Endothelial cell of umbilical vein (primary cell): ENCODE measurements at places on chromosomes 16 and 17.
A peak's percentile ranks its signal among the peaks of the same experiment; 100 is the strongest.

DNA sequence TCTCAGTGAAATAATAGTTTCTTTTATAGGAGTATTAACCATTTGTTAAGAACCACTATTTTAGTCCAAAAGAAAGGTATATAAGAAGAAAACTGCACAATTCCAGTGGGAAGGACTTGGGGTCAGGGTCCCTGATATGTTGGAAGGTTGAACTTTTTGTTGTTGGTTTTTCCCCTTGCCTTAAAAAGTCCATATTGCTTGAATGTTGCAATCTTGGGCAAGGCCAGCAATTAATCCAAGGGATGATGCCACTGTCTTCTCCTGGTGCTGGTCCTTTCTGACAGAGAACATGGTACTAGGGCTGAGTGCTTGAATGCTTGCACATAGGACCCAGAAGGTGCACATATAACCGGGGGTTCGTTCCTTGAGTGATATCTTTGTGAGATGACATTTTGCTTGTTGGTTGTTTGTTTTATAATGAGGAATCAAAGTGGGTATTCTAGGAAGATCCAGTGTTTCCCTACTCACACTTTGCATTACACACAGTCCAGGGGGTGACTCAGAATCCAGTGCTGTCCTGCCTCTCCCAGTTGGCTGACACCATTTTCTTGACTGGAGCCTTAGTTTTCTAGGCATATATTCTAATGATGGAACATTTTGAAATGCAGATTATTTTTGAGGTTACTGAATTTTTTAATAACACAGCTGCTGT lies 54.9 kb downstream of the SIAH1 start:
- no peak overlapping the region for H3K27ac ChIP-seq
- H3K4me1 ChIP-seq: peaks cover 2% of the 10 kb centered on the region
- H3K27me3 ChIP-seq: no peaks in the 10 kb centered on the region
- no peak for DNase-seq

DNA sequence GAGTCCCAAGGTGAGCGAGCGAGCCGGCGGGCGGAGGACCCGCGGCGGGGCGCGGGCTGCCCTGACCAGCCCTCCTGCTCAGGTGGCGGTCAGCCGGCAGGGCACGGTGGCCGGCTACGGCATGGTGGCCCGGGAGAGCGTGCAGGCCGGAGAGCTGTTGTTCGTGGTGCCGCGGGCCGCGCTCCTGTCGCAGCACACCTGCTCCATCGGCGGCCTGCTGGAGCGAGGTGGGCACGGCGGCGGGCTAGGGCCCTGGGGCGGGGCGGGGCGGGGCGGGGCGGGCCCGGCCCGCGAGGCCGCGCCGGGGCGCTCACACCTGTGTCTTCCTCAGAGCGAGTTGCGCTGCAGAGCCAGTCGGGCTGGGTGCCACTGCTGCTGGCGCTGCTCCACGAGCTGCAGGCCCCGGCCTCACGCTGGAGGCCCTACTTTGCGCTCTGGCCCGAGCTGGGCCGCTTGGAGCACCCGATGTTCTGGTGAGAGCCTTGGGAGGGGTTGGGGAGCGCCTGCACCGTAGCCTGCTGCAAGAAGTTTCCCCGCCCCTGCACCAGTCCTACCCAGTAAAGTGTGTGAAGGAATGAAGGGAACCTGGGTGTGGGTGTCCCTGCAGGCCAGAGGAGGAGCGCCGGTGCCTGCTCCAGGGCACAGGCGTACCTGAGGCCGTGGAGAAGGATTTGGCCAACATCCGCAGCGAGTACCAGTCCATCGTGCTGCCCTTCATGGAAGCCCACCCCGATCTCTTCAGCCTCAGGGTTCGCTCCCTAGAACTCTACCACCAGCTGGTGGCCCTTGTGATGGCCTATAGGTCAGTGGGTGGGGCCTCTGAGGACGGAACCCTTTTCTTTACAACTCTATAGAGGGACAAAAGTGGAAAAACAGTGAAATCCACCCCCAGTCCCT lies 802 bp downstream of the SETD6 start:
- no peaks in the 10 kb centered on the region for H3K27me3 ChIP-seq
- H3K4me1 ChIP-seq: peaks cover 12% of the 10 kb centered on the region
- DNase-seq: no peak
- H3K4me3 ChIP-seq: peak overlapping the region; percentile 63

DNA sequence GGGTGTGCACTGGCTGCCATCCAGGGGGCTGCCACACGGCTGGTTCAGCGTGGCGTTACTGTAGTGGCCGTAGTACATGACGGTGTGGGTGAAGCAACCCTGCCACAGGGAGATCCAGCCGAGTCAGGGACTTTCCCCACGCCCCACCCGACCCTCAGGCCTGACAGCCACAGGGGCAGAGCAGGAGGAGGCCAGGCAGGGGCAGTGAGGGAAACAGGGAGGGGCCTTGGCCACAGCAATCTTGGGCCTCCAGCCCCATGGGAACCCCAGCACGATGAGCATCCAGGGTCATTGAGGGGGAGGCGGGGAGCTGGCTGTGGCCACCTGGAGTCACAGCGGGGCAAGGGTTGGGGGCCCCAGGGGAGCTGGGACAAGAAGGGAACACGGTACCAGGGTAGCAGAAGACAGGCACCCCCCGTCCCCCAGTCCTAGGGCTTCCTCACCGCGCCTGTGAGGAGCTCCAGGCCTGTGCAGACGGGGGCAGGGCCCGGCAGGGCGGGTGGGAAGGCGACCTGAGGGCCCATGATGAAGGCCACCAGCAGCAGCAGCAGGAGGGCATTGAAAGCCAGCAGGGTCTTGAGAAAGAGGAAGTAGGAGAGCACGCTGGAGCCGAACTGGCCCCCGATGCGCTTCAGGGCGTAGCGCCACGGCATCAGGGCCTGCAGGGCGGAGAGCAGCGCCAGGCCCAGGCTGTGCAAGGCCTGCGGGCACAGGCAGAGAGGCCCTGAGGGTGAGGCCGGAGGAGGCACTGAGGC lies 4.3 kb downstream of the TMC6 start:
- H3K4me3 ChIP-seq: no peak overlapping the region
- H3K27ac ChIP-seq: no peak overlapping the region
- H3K36me3 ChIP-seq: peaks cover 14% of the 10 kb centered on the region
- peaks cover 14% of the 10 kb centered on the region for H3K4me1 ChIP-seq
- no peaks in the 10 kb centered on the region for H3K27me3 ChIP-seq

- no peak for DNase-seq
- no peak overlapping the region for H3K27ac ChIP-seq
- H3K27me3 ChIP-seq: no peaks in the 10 kb centered on the region
- H3K4me1 ChIP-seq: peaks cover 5% of the 10 kb centered on the region
- peak overlapping the region; percentile 76 for H3K4me3 ChIP-seq
- peaks cover 6% of the 10 kb centered on the region for H3K36me3 ChIP-seq
Measured at GRCh38 chr16:4733211-4733742, 794 bp downstream of the ANKS3 start.

GRCh38 chr17:59837308-59838051 lies 55.3 kb downstream of the TUBD1 start:
- peak; percentile 99 for DNase-seq
- no peaks in the 10 kb centered on the region for H3K27me3 ChIP-seq
- H3K4me3 ChIP-seq: peak overlapping the region; percentile 99
- H3K4me1 ChIP-seq: peaks cover 13% of the 10 kb centered on the region
- peak overlapping the region; percentile 100 for H3K27ac ChIP-seq
- H3K36me3 ChIP-seq: peaks cover 14% of the 10 kb centered on the region

DNA sequence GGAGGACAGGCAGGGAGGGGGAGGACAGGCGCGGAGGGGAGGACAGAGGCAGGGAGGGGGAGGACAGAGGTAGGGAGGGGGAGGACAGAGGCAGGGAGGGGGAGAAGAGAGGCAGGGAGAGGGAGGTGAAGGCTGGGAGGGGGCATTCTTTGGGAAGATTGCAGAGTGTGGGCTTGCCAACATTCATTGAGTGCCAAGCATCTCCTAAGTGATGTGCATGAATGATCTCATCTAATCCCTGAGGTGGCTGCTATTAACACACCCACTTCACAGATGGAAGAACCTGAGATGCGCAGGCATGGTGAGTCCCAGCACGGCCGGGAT lies 58.3 kb downstream of the NT5M start:
- H3K27me3 ChIP-seq: no peaks in the 10 kb centered on the region
- no peaks in the 10 kb centered on the region for H3K36me3 ChIP-seq
- H3K27ac ChIP-seq: no peak overlapping the region
- no peaks in the 10 kb centered on the region for H3K4me1 ChIP-seq

- DNase-seq: no peak
- no peak overlapping the region for H3K27ac ChIP-seq
- no peaks in the 10 kb centered on the region for H3K27me3 ChIP-seq
- H3K4me1 ChIP-seq: no peaks in the 10 kb centered on the region
- H3K4me3 ChIP-seq: no peak overlapping the region
- no peaks in the 10 kb centered on the region for H3K36me3 ChIP-seq
Measured at GRCh38 chr17:44492706-44493272, 10.4 kb downstream of the GPATCH8 start.

- no peaks in the 10 kb centered on the region for H3K27me3 ChIP-seq
- DNase-seq: no peak
- H3K36me3 ChIP-seq: no peaks in the 10 kb centered on the region
- peaks cover 17% of the 10 kb centered on the region for H3K4me1 ChIP-seq
- no peak overlapping the region for H3K27ac ChIP-seq
Measured at GRCh38 chr16:11094857-11095565, 150.6 kb downstream of the CLEC16A start.

GRCh38 chr17:68981288-68981687 lies 26.1 kb upstream of the ABCA8 start:
- H3K27ac ChIP-seq: no peak overlapping the region
- peaks cover 10% of the 10 kb centered on the region for H3K4me1 ChIP-seq
- no peaks in the 10 kb centered on the region for H3K27me3 ChIP-seq
- no peak overlapping the region for H3K4me3 ChIP-seq

DNA sequence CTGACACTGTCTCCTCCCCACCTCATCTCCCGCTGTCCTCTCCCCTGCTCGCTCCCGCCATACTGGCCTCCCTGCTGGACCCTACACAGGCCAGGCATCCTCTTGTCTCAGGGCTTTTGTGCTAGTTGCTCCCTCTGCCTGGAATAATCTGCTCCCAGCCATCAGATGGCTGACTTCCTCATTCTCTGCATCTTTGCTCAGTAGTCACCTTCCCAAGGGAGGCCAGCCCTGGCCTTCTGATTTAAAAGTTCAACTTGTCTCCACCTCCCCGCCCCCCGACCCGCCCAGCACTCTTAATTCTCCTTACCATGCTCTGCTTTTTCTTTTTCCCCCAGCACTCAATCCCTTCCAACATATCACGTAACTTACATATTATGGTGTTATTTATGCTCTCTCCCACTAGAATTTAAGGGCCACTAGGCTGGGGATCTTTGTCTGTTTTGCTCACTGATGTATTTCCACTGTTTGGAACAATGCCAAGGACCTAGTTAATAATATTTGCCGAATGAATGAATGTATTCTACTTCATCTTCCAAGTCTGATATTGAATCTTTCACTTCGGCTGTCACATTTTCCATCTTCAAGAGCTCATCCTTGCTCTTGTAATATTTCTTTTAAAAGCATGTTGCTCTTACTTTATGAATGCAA lies 178.3 kb downstream of the CDK5R1 start:
- no peaks in the 10 kb centered on the region for H3K27me3 ChIP-seq
- H3K36me3 ChIP-seq: no peaks in the 10 kb centered on the region
- no peaks in the 10 kb centered on the region for H3K4me1 ChIP-seq
- H3K4me3 ChIP-seq: no peak overlapping the region
- no peak overlapping the region for H3K27ac ChIP-seq
- DNase-seq: no peak

DNA sequence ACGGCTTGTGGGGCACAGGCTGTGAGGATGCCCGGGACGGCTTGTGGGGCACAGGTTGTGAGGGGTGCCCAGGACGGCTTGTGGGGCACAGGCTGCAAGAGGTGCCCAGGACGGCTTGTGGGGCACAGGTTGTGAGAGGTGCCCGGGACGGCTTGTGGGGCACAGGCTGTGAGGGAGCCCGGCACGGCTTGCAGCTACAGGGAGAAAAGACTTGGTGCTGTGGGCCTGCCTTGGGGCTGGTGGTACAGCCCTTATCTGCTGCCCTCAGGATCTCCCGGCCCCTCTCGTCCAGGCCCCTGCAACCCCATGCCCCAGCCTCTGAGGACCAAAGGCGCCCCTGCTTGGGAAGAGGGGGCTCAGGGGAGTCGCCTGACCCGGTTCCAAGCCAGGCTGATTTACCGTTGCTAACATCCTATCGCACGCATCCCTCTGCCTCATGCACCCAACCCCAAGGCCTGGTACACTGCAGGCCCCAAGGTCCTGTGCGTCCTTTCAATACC lies 5.0 kb upstream of the HBM start:
- no peaks in the 10 kb centered on the region for H3K4me1 ChIP-seq
- DNase-seq: no peak
- H3K27ac ChIP-seq: no peak overlapping the region
- H3K27me3 ChIP-seq: peaks cover 12% of the 10 kb centered on the region
- no peaks in the 10 kb centered on the region for H3K36me3 ChIP-seq

DNA sequence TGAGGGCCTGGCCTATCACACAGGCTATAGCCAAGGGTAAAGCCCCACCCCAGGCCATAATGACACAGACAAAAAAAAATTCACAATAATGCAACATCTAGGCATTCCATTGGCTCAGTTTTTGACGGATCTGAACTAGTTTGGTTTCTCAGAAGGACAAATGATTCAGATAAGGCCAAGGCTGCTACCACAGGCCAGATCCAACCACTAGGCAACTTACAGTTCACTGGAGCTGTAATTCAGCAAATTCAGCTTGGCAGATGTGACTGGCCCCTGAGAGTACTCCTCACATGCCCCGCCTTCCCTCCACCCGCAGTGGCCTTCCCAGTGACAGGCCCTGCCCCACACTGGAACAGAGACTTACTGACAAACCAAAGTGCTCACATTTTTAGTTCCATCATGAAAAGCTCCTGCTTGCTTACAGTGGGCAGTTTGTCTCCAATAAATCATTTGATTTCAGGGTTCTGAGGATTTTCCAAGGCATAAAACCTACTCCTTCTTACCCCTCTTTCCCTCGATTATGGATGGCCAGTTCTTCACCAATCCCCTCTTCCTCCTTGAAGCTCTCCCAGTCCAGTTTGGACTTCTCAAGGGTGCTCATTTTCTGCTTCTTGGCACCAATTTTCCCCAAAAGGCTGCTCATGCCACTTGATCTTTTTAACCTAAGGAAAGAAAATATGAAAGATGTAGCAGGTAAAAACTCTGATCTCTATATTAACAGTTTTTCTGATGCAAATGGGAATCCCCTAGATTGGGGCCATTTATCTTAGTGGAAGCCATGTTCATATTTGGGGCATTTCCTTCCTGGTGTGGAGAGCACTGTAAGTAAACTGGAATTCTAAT lies 53.3 kb upstream of the BCAR1 start:
- H3K4me1 ChIP-seq: peaks cover 38% of the 10 kb centered on the region
- peak; percentile 53 for DNase-seq
- H3K36me3 ChIP-seq: peaks cover 1% of the 10 kb centered on the region
- H3K4me3 ChIP-seq: no peak overlapping the region
- peak overlapping the region; percentile 91 for H3K27ac ChIP-seq

GRCh38 chr16:25264597-25264996 lies 7.0 kb upstream of the ZKSCAN2 start:
- H3K36me3 ChIP-seq: peaks cover 2% of the 10 kb centered on the region
- H3K27me3 ChIP-seq: no peaks in the 10 kb centered on the region
- H3K4me3 ChIP-seq: no peak overlapping the region
- peak; percentile 24 for DNase-seq

DNA sequence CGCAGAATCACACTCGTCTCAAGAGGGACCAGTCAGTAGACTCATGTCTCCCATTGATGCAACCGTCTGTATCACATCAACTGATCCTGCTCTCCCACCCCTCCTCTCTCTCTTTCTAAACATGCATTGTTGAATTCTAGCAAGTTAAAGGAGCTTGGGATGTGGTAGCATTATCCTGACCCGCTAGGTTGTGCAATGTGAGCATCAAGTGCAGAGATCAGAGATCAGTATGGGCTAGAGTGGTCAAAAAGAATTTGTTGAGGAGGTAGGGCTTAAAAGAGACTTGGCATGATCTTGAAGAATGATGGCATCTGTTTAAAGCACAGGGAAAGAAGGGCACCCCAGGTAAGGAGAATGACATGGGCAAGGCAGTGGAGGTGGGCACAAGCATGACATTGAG lies 38.7 kb downstream of the PRSS54 start:
- H3K27me3 ChIP-seq: no peaks in the 10 kb centered on the region
- no peak for DNase-seq
- no peaks in the 10 kb centered on the region for H3K36me3 ChIP-seq
- no peak overlapping the region for H3K27ac ChIP-seq
- no peak overlapping the region for H3K4me3 ChIP-seq
